ENCODE measurements at places on chromosomes 16 and 17.
A peak's percentile ranks its signal among the peaks of the same experiment; 100 is the strongest.

DNA sequence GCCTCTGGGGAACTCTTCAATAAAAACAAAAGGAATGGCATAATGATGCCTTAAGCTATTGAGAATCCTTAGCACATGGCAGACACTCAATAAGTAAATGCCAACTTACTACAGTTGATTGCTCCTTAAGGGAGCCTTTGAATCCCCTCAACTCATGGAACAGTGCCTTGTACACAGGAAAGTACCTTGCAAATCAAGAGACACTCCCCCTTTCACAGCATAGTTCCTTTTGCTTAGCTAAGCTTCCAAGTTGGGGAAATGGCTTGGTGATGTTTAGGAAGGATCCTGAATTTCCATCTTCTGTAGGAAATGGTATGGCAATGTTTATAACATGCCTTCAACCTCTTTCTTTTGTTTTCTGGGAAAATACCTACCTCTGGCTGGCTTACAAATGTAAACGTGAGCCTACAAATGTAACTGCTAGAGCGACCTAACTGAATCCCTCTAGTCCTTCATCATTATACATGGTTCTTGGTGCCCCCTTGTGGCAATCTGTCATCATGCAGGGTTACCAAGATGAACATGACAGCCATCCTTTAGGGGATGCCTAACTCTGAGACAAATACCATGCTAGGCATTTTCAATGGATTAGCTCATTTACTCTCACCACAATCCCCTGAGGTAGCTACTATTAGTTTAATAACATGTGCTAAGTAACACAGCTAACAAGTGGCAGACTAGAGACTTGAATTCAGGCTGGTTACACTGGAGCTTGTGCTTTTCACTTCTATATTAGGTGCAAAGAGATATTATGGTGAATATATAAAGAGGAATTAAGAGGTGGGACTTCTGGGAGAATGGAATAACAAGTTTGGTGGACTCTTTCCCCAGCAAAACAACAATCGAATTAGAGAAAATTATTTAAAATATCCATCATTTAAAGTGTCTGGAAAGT lies 65.0 kb downstream of the MMD start:
- peak; percentile 59 for DNase-seq

DNA sequence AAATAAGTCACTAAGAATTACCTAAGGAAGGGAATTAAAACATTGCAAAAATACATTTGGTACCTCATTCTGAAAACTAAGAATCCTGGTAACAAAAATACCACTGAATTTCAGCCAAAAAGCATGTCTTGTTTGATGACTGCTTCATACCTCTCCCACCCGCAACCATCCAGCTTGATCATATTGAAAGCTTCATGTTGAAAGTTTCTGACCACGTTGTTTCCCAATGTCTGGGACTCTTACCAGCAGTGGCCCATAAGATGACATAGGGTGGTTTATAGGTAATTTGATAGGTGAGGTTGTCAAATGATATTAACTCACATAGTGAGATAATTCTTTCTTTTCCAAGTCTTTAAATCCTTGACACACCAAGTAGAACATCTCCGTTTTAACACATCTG lies 139.3 kb downstream of the CDH11 start:
- DNase-seq, result no peak

DNA sequence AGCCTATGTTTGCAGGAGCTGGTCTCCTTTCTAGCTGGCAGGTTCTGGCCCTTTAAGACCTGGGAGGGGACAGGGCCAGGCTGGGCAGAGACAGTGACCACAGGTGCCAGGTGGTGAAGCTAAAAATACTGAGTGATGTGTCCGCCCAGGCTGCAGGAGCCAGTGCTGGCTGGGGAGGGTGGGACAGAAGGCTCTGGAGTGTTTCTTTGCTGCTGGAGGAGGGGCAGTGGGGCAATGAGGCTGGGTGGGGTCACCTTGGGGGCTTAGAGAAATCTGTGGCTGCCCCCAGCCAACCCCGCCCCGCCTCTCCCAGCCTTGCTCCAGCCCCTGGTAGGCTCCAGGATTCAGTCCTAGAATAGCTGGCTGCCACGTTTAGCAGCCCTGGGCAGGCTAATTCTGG lies 30.4 kb upstream of the SBK1 start:
- no peak for DNase-seq

DNA sequence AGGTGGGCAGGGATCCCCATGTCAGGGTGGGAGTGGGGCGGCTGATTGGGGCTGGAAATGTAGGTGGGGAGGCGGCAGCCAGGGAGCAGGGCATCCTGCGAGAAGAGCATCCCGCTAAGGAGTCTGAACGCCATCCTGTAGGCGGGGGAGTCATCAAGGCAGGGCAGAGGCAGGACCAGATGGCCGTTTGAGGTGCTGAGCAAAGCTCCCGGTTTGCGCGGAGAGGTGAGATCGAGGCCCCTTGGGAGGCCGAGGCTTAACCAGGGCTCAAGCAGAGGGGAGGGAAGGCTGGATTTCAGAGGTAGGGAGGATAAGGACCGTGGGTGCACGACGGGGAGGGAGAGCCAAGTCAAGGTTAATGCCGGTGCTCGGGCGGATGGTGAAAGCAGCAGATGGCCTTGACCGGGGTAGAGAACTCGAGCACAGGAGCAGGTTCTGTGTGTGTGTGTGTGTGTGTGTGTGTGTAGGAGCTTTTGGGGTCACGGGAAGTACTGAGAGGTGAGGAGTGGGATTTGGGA lies 472 bp upstream of the NME2 start:
- no peak for DNase-seq

DNA sequence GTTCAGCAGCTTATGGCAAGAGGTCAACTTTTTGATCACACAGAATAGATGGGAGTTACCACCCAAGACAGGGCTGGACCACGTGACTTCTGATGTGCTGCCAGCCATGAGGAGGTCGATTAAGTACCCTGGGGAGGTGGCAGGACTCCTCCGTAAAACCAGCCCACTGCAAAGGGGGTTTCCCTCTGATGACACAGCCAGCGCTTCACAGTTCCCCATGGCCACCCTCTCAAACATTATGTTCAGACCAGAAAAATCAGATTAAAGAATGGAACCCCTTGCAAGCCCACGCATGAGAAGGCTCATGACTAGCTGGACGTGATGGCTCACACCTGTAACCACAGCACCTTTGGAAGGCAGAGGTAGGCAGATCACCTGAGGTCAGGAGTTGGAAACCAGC lies 222.9 kb downstream of the CPPED1 start:
- DNase-seq, result peak; percentile 20

DNA sequence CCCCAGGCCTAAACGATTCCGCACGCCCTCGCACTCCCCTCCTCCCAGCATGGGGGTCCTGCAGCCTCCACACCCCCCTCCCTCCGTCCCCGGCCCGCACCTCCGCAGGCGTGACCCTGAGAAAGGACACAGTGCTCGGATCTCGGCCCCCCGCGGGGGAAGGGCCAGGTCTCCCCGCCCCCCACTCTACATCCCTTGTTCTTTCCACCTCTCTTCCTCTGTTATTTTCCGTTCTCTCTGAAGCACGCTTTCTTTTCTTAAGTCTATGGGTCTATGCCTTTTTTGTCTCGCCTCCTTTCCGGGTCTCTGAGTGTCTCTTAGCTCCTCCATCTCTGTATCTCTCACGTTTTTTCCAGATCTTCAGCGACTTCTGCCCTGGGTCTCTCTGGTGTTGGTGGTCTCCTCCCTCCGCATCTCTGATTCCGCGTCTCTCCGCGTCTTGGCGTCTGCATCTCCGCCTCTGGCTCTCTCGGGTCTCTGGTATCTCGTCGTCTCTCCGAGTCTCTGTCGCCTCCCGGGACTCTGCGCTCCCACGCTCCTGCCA lies 2.1 kb upstream of the HES7 start:
- no peak for DNase-seq

GRCh38 chr17:32570081-32570396 lies 83.2 kb downstream of the CDK5R1 start:
- no peak for DNase-seq

DNA sequence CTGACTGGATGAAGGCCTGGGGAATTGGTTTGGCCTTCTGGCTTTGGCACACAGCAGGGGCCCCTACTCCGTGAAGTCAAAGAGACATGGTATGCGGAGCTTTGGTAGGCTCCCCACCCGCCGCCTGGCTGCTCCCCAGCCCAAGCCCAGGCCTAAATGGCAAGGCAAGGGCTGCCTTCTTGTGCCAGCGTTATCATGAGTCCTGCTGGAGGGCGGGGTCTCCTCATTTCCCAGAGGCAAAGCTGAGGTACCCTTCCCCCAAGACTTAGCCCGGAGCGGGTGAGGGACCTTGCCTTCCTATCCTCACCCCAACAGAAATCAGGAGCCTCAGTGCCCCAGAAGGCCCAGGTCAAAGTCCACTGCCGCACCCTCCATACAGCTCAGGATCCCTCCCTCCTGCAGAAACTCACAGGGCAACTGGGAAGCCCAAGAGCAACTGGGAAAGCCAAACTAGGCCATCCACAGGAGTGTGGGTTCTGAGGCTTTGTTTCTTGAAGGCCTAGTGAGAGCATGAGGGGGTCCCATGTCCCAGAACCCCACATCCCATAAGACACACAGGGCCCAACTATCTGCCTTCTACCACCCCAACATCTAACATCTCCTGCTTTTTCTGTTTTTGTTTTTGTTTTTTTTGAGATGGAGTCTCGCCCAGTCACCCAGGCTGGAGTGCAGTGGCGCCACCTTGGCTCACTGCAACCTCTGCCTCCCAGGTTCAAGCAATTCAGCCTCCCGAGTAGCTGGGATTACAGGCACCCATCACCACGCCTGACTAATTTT lies 9.3 kb downstream of the PGAP3 start:
- no peak for DNase-seq

- DNase-seq, result no peak
Observed at GRCh38 chr16:674968-675883, at the start of gene RHBDL1. Gene RHBDL1, plus strand, starts transcription at chr16:675671. Its CDS starts 120 bp downstream, at chr16:675791.

DNA sequence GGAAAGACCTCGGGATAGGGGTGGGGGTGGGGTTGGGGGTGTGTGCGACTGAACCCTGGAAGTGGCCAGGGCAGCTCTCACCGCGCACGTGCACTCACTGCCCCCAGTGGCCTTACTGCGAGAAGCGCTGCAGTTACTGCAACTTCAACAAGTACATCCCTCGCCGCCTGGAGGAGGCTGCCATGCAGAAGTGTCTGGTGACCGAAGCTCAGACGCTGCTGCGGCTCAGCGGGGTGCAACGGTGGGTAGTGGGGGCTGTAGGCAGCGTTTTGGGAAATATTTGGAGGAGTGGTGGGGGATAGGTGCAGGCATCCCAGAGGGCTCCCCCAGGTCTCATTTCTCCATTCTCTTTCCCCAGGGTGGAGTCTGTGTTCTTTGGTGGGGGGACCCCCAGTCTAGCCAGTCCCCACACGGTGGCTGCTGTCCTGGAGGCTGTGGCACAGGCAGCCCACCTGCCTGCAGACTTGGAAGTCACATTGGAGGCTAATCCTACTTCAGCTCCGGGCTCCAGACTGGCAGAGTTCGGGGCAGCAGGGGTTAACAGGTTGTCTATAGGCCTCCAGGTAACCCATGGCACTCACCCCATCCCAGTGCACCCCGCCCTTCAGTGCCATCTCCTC lies 972 bp downstream of the RSAD1 start:
- peak; percentile 44 for DNase-seq

GRCh38 chr16:62041401-62041800 lies 5.2 kb upstream of the CDH8 start:
- DNase-seq, result peak; percentile 23

DNA sequence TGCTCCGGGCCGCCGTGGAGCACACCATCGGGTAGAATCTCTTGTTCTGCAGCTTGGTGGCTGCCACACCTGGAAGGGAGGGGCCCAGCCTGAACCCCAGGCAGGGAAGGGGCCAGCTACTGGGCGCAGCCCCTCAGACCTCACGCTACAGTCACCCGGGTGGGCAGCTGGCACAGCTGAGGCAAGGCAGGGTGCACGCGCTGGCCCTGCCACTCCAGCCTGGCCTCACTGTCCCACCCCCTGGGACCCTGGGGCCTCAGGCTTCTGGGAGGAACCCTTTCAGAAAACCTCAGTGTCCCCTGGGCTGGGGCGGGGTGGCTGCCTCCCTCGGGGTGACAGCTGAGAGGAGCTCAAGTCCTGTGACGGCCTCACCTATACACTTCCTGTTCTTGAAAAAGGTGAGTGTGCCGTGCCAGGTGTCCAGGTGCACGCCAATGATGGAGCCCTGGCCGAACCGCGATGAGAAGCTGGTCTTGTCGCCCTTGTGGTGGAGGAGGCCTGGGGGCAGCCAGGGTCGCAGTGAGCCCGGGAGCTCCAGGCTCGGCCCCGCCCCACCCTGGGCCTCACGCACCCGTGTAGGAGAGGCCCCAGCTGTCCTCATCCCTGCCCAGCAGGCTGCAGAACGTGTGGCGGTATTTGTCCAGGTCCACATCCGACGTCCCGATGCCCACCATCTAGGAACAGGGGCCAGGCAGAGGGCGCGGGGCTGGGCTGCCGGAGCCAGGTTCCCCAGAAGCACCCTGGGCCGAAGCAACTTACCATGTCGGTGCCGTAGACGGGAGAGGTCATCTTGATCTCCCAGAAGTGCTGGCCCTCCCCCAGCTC lies 4.7 kb upstream of the MRPS34 start:
- DNase-seq, result no peak

GRCh38 chr17:74682028-74682427 lies 30.7 kb downstream of the CD300LF start:
- DNase-seq, result no peak
